Heart right ventricle (tissue), 16 donors: ENCODE measurements at places on chromosomes 16 and 17.

- H3K27ac ChIP-seq = no peak overlapping the region
- no peak overlapping the region for H3K4me3 ChIP-seq
- no peaks in the 10 kb centered on the region for H3K4me1 ChIP-seq
- H3K27me3 ChIP-seq = peaks cover 20% of the 10 kb centered on the region
Observed at GRCh38 chr17:49928837-49929475, 40.0 kb upstream of the DLX4 start.

GRCh38 chr17:47816111-47816735 is 5.4 kb downstream of the OSBPL7 start:
- H3K27ac ChIP-seq = no peak overlapping the region
- H3K36me3 ChIP-seq = no peaks in the 10 kb centered on the region
- peaks cover 5% of the 10 kb centered on the region for H3K4me1 ChIP-seq

GRCh38 chr17:5110816-5111215 is 862 bp downstream of the ZNF232 start:
- H3K27me3 ChIP-seq = peaks cover 13% of the 10 kb centered on the region
- H3K27ac ChIP-seq = no peak overlapping the region
- H3K4me1 ChIP-seq = peaks cover 3% of the 10 kb centered on the region
- H3K4me3 ChIP-seq = peak overlapping the region; percentile 89

GRCh38 chr17:31786796-31787481 is 72.1 kb downstream of the COPRS start:
- no peaks in the 10 kb centered on the region for H3K27me3 ChIP-seq
- no peak for DNase-seq

- DNase-seq = no peak
- no peak overlapping the region for H3K27ac ChIP-seq
- peaks cover 2% of the 10 kb centered on the region for H3K4me1 ChIP-seq
- no peak overlapping the region for H3K4me3 ChIP-seq
- H3K27me3 ChIP-seq = peaks cover 14% of the 10 kb centered on the region
Observed at GRCh38 chr16:66428682-66429251, 1.7 kb downstream of the BEAN1 start.

- H3K4me1 ChIP-seq = no peaks in the 10 kb centered on the region
- no peak for DNase-seq
- H3K27me3 ChIP-seq = no peaks in the 10 kb centered on the region
Observed at GRCh38 chr16:8996891-8997290, 33.2 kb upstream of the USP7 start.

DNA sequence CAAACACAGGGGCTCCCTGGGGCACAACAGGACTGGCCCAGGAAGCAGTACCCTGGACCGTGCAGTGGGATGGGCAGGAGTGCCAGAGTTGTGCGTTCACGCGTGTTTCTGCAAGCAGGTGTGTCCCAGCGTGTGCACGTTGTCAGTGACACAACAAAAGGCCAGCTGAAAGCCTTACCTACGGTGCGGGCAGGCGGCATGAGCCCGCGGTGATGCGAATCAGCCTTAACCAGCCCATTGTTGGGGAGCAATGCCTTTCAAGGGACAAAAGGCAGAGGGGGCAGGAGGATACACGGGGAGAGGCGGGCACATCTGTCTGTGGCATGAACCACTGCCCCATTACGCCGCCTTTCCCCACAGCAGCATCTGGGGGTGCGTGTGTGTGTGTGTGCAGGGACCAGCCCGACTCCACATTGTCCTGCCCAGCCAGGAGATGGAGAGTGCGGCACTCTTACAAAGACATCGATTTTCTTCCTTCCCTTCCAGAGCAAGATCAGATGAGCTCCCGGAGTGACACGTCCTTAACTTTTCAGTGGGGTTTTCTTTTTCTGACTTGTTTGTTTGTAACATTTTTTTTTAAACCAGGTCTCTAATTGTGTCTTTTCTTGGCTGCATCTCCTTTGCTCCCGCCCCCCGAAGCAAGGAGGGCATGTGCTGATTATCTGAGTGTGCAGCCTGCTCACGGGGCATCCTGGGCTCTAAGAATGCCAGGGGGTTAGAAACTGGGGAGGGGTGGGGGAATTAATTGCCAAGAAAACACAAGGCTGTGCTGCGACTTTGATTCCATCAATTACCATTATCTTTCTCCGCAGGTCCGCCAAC is 158.1 kb downstream of the ZNF423 start:
- no peak overlapping the region for H3K4me3 ChIP-seq
- H3K36me3 ChIP-seq = no peaks in the 10 kb centered on the region
- H3K4me1 ChIP-seq = peaks cover 29% of the 10 kb centered on the region
- H3K27me3 ChIP-seq = no peaks in the 10 kb centered on the region

DNA sequence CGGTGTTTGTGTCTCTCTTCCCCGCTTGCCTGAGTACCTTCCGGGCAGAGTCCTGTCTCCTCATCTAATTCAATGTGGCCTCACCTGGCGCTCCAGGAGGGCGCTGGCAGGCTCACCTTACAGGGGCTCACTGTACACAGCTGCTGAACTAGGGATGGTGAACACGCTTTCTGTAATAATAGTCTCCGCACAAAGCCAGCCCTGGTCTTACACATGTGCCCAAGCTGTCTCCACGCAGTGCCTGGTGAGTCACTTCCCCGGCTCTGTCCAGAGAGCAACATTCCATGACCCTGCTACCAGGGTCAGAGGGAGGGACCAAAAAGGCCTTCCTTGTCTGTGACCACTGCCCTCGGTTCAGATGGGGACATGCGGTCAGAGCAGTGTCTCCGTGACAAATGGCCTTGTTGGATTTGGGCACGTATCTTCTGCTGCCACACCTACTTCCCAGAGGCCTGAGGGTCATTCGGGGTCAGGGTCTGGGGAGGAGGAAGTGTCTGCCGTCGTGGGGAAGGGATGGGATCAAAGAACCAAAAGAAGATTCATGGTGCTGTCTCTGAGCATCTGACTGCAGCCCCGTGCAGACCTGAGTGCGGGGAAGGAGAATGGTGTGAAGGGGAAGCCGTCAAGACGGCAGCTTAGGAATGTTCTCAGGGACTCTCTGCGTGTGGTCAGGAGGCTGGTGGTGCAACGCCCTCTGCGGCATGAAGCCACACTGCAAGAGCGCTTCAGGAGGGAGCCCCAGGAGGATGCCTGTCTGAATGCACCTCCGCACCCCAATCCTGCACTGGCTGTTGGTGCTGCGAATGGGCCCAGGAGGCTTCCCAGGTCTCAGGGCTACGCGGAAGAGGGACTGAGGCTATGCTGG is 68.8 kb downstream of the IL21R start:
- no peaks in the 10 kb centered on the region for H3K4me1 ChIP-seq
- no peak for DNase-seq
- no peaks in the 10 kb centered on the region for H3K27me3 ChIP-seq
- H3K27ac ChIP-seq = no peak overlapping the region
- peaks cover 100% of the 10 kb centered on the region for H3K36me3 ChIP-seq

DNA sequence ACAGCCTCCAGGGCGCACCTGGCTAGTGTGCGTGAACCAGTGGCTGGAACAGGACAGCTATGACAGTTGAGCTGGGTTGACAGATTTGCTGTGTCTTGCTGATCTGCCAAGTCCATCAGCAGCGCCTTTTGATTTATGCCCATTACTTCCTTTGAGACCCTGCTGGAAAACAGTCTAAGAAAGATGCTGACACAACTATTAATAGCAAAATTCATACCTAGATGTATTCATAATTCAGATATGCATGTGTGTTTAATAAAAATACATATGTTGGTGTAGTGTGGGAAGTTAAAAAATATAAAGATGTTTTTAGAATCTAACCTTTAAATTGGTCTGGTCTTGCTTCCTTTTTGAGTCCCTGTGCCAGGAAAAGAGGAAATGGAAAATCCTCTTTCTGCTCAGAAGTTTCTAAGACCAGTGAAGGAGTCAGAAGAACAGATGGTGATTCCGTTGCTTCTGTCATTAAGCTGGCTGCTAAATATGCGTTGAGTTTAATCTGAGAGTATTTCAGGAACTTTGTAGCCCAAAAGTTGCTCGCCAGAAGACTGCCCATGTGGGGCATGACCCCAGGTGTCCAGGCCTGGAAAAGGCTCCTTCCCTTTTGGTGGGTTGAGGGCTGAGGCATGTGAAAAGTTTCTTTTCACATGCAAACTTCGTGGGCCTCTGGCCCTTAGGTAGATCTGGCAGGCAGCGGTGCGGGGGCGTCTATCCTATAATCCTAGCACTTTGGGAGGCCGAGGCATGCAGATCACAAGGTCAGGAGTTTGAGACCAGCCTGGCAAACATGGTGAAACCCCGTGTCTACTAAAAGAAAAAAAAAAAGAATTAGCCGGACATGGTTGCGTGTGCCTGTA is 40.0 kb upstream of the ENDOV start:
- no peaks in the 10 kb centered on the region for H3K4me1 ChIP-seq
- H3K27ac ChIP-seq = no peak overlapping the region
- peaks cover 98% of the 10 kb centered on the region for H3K36me3 ChIP-seq
- no peak overlapping the region for H3K4me3 ChIP-seq

DNA sequence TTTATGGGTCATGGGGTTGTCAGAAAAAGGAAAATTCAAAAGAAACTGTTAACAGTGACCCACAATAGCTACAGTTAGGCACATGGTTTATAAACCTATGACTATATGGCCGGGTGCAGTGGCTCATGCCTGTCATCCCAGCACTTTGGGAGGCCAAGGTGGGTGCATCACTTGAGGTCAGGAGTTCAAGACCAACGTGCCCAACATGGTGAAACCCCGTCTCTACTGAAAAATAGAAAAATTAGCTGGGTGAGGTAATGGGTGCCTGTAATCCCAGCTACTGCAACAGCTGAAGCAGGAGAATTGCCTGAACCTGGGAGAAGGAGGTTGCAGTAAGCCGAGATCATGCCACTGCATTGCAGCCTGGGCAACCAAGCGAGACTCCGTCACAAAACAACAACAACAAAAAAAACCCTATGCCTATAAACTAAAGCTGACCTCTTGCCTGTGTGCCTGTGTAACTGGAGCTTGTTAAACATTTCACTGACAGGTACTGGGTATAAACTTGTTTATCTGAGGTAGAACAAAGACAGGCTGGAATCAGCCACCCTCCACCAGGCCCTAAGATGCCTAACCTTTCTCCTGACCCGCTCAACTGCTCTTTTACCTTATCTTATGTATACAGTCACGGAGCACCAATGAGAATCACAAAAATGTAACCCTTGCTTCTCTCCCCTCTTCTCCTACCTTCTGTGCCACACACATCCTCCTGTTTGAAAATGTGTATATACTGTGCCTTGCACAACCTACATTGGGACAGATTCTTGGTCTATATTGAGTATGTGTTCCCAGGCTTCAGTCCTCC is 62.9 kb upstream of the ATF7IP2 start:
- H3K4me1 ChIP-seq = no peaks in the 10 kb centered on the region
- no peak for DNase-seq
- H3K36me3 ChIP-seq = no peaks in the 10 kb centered on the region
- H3K4me3 ChIP-seq = no peak overlapping the region

GRCh38 chr17:70552982-70553334 is 383.6 kb downstream of the KCNJ2 start:
- H3K36me3 ChIP-seq = no peaks in the 10 kb centered on the region
- no peak for DNase-seq
- no peaks in the 10 kb centered on the region for H3K27me3 ChIP-seq
- H3K4me3 ChIP-seq = no peak overlapping the region
- H3K4me1 ChIP-seq = peaks cover 3% of the 10 kb centered on the region

DNA sequence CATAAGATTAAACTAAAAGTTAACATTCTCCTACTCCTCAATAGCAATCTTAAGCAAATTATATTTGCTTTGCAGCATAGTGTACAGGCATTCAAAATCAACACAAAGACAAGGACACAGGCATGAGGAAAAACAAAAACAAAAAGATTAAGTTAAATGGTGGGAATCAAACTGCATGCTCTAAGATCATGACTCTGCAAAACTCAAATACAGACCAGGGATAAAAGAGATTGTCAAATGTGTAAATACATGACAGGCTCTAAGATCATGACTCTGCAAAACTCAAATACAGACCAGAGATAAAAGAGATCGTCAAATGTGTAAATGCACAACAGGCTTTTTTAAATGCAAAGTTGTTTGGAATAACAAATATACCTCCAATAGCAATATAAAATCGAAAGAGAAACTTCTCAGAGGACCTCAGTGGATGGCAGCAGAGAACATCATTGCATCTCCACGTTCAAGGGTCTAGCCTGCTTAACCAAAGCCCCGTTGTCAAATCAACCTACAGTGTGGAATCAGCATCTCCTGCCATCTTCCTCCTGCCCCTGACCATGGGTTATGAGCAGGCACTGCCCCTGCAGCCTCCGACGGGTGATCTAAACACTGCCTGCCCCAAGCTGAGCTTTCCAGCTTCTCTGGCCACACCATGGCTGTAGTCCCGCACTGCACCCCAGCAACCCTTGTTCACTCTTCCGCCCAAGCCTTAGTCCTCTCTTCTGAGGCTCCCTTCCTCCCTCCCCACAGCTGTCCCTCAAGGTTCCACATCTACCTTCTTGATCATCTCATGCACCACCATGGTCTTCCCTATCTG is 446.1 kb downstream of the SOX9 start:
- H3K27ac ChIP-seq = no peak overlapping the region
- H3K4me1 ChIP-seq = no peaks in the 10 kb centered on the region
- no peak for DNase-seq
- H3K4me3 ChIP-seq = no peak overlapping the region

DNA sequence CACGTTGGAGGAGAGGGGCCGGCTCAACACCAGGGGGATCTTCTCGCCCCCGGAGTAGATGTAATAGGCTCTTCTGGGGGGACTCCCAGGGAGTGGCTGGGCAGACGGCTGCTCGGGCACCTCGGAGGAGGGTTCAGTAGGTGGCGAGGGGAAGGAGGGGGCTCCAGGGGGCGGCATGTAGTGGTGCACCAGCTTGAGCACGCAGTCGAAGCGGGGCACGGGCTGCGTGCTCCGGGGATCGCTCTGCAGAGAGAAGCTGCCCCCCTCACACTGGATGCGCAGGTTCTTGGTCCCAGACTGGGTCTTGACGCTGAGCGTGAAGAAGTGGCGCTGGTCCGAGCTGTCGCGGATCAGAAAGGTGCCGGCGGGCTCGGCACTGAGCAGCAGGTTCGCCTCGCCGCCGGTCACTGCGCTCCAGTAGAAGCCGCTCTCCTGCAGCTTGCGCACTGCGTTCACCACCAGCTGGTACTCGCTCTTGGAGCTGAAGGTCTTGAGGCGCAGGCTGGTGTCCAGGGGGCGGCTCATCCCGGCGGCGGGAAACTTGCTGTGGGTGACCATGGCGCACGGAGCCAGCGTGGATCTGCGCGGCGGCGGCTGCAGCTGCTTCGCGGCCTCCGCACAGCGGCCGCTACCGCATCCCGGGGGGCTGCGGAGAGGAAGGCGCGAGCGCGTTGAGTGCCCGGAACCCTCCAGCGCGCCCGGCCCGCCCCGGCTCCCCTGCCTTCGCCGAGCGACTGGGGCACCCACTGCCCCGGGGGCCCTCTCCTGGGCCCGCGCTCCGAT is 1.1 kb downstream of the SOCS3 start:
- H3K4me3 ChIP-seq = peak overlapping the region; percentile 85
- H3K4me1 ChIP-seq = peaks cover 54% of the 10 kb centered on the region

GRCh38 chr16:28158136-28158535 is 53.6 kb downstream of the XPO6 start:
- no peak overlapping the region for H3K4me3 ChIP-seq
- peak overlapping the region; percentile 37 for H3K27ac ChIP-seq
- H3K4me1 ChIP-seq = peaks cover 18% of the 10 kb centered on the region
- H3K27me3 ChIP-seq = no peaks in the 10 kb centered on the region
- peaks cover 10% of the 10 kb centered on the region for H3K36me3 ChIP-seq
- DNase-seq = no peak

DNA sequence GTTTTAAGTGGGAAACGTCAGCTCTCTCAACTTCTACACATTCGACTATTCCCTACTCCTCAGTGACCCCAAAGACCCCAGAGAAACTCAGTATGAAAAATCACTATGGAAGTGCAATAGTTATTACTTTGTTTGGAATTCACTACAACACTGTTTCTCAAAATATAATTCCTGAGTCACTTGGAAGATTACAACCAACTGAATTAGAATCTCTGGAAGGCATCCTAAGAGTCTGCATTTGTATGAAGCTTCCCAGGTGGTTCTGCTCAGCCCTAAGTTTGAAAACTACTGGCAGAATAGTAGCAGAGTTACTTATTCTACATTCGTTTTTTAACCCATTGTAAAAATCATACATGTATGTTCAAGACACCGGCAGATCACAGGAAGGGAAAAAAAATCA is 525.6 kb downstream of the MAF start:
- H3K36me3 ChIP-seq = no peaks in the 10 kb centered on the region
- H3K27ac ChIP-seq = no peak overlapping the region
- H3K4me3 ChIP-seq = no peak overlapping the region
- no peaks in the 10 kb centered on the region for H3K4me1 ChIP-seq
